ENCODE measurements at places on chromosomes 5 and 9. TPM values are rescaled to one million over a fixed set of nuclear protein-coding genes. Genes with fewer than 3 reads are reported as not detected.

Gene PDE6A
- not detected for total RNA-seq

DNA sequence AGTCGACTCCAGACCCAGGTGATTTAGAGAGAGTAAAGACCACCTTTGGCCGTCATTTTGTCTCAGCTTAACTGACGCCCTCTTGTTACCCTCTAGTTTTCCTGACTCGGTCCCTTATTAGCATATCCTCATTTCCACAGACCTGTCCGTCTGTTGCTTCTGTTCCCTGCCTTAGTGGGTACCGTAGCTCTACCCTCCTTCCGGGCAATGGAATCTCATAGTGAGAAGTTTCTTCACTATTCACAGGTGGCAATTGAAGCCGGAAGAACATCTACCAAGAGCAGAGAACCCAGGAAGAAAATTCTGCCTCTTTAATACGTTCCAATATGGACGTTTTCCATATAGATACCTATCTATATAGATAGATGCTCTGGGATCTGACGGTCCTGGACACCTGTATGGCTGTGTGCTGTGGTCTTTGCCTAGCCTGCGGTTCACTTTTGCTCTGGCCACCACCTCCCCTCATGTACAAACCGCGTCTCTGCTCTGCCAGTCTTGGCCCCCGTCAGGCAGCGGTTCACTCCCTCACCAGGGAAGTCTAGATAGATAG is 652 bp upstream of the TMEM161B start:
- H3K27ac ChIP-seq: peak overlapping the region; percentile 27
- no peaks in the 10 kb centered on the region for H3K27me3 ChIP-seq
- H3K36me3 ChIP-seq: peaks cover 22% of the 10 kb centered on the region
- H3K4me1 ChIP-seq: peaks cover 33% of the 10 kb centered on the region
- H3K4me3 ChIP-seq: peak overlapping the region; percentile 96
- peak; percentile 25 for DNase-seq

Gene SAXO1
- total RNA-seq: not detected

DNA sequence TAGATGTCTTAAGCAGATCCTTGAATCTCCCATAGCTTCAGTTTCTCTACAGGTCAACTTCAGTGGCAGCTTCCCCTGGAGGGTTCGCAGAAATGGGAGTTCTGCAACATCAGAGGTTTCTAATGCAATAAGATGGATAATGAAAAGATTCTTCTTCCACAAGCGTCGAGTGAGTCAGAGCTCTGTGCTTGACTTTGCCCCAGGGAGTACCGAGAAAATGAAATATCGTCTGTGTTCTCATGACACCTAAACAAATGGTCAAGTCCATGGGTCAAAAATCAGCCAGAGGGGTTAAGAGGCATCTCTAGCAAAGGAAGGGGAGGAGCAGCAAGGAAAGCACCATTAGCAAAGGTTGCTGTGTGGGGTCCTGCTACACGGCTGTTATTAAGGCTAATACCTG is 3.2 kb upstream of the ADRA1B start:
- peak overlapping the region; percentile 37 for H3K27ac ChIP-seq
- H3K36me3 ChIP-seq: no peaks in the 10 kb centered on the region
- DNase-seq: peak; percentile 62
- no peak overlapping the region for H3K4me3 ChIP-seq
- H3K4me1 ChIP-seq: peaks cover 38% of the 10 kb centered on the region

GRCh38 chr5:113202287-113202686 is 225.7 kb downstream of the DCP2 start:
- no peak overlapping the region for H3K27ac ChIP-seq
- no peak overlapping the region for H3K4me3 ChIP-seq
- H3K27me3 ChIP-seq: peaks cover 8% of the 10 kb centered on the region
- no peaks in the 10 kb centered on the region for H3K36me3 ChIP-seq

GRCh38 chr5:179128976-179129375 is 68.8 kb downstream of the ZNF354C start:
- H3K36me3 ChIP-seq: no peaks in the 10 kb centered on the region
- H3K27me3 ChIP-seq: no peaks in the 10 kb centered on the region
- DNase-seq: no peak
- H3K4me3 ChIP-seq: no peak overlapping the region
- H3K27ac ChIP-seq: no peak overlapping the region

GRCh38 chr9:128393145-128393775 is 22.1 kb downstream of the URM1 start:
- H3K27ac ChIP-seq: no peak overlapping the region
- H3K4me1 ChIP-seq: no peaks in the 10 kb centered on the region
- no peak for DNase-seq
- H3K4me3 ChIP-seq: no peak overlapping the region
- H3K36me3 ChIP-seq: no peaks in the 10 kb centered on the region

GRCh38 chr9:121558473-121558872 is 58.8 kb upstream of the GGTA1 start:
- H3K27me3 ChIP-seq: no peaks in the 10 kb centered on the region
- H3K27ac ChIP-seq: peak overlapping the region; percentile 95
- DNase-seq: no peak

GRCh38 chr5:123088031-123088805 is 823 bp upstream of the PRDM6 start:
- DNase-seq: no peak
- peaks cover 71% of the 10 kb centered on the region for H3K27me3 ChIP-seq
- H3K4me3 ChIP-seq: no peak overlapping the region
- no peak overlapping the region for H3K27ac ChIP-seq
- no peaks in the 10 kb centered on the region for H3K36me3 ChIP-seq

DNA sequence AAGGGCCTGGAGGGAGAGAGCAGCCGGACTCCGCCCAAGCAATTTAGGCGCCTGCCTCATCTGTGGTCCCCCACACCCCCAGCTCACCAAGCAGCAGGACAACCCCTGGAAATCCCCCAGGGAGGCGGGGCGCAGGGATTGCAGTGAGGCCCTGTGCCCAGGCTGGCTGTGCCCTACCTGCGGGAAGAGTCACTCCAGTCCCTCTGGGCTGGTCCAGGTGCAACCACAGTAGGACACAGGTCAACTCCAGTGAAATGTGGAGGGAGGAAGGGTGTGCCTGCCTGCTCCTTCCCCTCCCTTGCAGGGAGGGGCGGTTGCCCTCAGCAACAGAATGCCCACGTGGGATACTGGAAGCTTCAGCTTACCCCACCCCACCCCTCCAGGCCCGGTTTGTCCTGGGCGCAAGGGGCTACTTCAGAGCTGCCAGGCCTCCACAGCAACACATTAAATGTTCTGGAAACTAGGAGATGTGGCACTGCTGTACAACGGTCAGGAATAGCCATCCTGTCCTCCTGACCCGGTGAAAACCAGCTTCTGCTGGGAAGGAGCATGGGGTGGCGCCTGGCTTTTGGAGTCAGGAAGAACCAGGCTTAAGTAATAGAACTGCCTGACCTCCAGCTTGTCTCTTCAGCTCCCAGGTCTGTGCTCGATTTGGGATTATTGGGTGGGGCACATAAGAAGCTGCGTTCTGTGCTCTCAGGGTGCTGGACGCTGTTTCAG is 22.5 kb downstream of the ABO start:
- DNase-seq: peak; percentile 59
- H3K36me3 ChIP-seq: no peaks in the 10 kb centered on the region
- H3K27me3 ChIP-seq: no peaks in the 10 kb centered on the region
- peaks cover 31% of the 10 kb centered on the region for H3K4me1 ChIP-seq

DNA sequence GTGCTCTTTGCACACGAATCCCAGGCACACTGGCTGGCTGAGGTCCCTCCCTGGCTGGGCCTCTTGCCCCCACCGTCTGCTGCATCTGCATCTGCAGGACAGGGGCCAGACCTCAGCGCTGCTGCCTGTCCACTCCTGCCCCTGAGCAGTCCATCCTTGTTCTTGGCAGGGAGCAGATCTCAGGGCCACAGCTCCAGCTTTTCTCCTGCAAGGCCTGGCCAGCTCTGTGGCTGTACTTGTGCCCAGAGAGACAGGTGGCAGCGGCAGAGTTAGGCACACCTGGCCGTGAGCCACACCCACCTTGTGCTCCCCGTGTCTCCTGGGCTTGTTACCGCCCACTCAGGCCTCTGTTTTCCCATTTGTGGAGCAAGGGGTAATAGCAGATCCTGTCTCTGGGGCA is 13.9 kb downstream of the NEK6 start:
- H3K4me1 ChIP-seq: peaks cover 14% of the 10 kb centered on the region
- H3K36me3 ChIP-seq: no peaks in the 10 kb centered on the region
- H3K27ac ChIP-seq: no peak overlapping the region
- no peak overlapping the region for H3K4me3 ChIP-seq
- DNase-seq: no peak

- H3K4me3 ChIP-seq: no peak overlapping the region
- no peaks in the 10 kb centered on the region for H3K36me3 ChIP-seq
- DNase-seq: no peak
- H3K4me1 ChIP-seq: peaks cover 12% of the 10 kb centered on the region
- H3K27me3 ChIP-seq: peaks cover 16% of the 10 kb centered on the region
- no peak overlapping the region for H3K27ac ChIP-seq
Observed at GRCh38 chr5:148465381-148466235, 81.8 kb downstream of the FBXO38 start.

Gene HTR1A
- not detected for total RNA-seq

- no peaks in the 10 kb centered on the region for H3K27me3 ChIP-seq
- H3K27ac ChIP-seq: no peak overlapping the region
- H3K4me1 ChIP-seq: 0 out of 2 replicates have a peak, but pooled peaks cover 6% of the 10 kb centered on the region
- DNase-seq: no peak
- H3K4me3 ChIP-seq: no peak overlapping the region
Observed at GRCh38 chr9:27442464-27442863, 81.6 kb upstream of the IFNK start.

- no peak overlapping the region for H3K4me3 ChIP-seq
- peak; percentile 88 for DNase-seq
- no peaks in the 10 kb centered on the region for H3K36me3 ChIP-seq
- peaks cover 39% of the 10 kb centered on the region for H3K4me1 ChIP-seq
- H3K27ac ChIP-seq: peak overlapping the region; percentile 60
Observed at GRCh38 chr9:98142182-98142907, 23.3 kb upstream of the TRIM14 start.

DNA sequence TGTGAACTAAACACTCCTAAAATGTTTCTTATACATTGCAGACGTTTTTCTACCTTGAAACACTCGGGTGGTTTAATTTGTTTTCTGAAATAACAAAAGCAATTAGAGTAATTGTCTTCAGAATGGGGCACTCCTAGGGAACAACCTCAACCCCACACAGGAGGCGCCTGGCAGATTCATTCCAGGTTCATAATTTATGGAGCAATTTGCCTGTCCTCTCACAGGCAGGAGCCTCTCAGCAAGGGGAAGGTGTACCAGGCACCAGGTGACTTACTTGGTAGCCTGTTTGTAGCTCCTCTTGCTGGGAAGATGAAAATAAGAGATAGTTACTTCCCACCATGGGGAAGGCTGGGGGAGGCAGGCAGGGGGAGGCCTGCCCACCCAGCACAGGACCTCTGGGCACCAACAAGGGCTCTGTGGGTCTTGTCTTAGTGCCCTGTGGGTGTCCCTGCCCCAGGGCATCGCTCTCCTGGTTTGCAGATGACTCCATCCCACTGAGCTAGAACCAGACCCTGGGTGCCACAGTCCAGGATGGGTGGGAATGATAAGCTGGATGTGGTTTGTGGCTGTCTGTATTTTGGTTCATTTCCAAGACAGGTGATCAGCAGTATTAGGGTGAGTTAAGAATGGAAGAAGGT is 144.4 kb downstream of the FSTL4 start:
- H3K27me3 ChIP-seq: no peaks in the 10 kb centered on the region
- H3K4me3 ChIP-seq: no peak overlapping the region
- no peaks in the 10 kb centered on the region for H3K36me3 ChIP-seq
- no peaks in the 10 kb centered on the region for H3K4me1 ChIP-seq
- DNase-seq: no peak

- no peaks in the 10 kb centered on the region for H3K36me3 ChIP-seq
- peak overlapping the region; percentile 89 for H3K4me3 ChIP-seq
- H3K4me1 ChIP-seq: peaks cover 55% of the 10 kb centered on the region
- H3K27ac ChIP-seq: peak overlapping the region; percentile 64
- peak; percentile 54 for DNase-seq
Observed at GRCh38 chr9:16869131-16869881, 1.2 kb downstream of the BNC2 start.

- no peak for DNase-seq
- peaks cover 11% of the 10 kb centered on the region for H3K27me3 ChIP-seq
Observed at GRCh38 chr9:71308454-71308853, 187.0 kb upstream of the TRPM3 start.

Gene KCNV2
- total RNA-seq: not detected

GRCh38 chr5:36722900-36723299 is 116.5 kb downstream of the SLC1A3 start:
- H3K27me3 ChIP-seq: peaks cover 15% of the 10 kb centered on the region
- H3K27ac ChIP-seq: no peak overlapping the region
- peak; percentile 20 for DNase-seq
- no peak overlapping the region for H3K4me3 ChIP-seq
- no peaks in the 10 kb centered on the region for H3K36me3 ChIP-seq

DNA sequence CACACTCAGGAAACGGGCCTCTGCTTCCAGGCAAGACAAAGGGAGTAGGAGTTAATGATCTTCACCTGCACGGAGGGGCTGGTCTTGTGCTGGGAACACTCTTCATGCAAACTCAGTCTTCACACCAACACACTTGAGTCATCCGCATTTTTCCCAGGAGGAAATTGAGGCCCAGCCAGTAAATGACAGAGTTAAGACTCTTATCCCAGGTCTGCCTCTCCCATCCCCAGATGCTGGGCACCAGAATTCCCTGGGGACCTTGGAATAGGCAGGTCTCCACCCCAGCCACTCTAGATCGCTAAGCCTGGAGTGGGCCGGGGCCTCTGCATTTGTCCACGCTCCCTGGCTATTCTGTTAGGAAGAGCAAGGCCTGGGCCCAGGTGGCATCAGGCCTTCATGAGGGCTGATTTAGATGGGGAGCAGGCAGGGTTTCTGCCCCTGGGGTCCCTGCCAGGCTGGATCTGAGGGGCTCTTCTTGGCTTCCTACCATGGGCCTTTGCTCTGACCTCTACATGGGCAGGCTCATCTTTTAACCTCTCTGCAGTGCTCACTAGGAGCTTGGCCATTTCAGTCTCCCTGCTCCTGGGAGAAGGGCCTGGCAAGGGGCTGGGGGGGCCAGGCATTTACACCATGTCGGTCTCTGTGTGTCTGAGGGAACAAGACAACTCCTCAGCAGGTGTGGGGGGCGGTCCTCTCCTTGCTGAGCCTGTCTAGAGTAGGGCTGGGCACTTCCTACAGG is 77.3 kb downstream of the AMBP start:
- no peaks in the 10 kb centered on the region for H3K4me1 ChIP-seq
- H3K27ac ChIP-seq: no peak overlapping the region
- H3K27me3 ChIP-seq: no peaks in the 10 kb centered on the region

Gene NDUFS6
- 104 TPM for total RNA-seq

Gene PRDM9
- 0.12 TPM for total RNA-seq

- H3K4me1 ChIP-seq: no peaks in the 10 kb centered on the region
- no peaks in the 10 kb centered on the region for H3K27me3 ChIP-seq
- DNase-seq: no peak
- no peak overlapping the region for H3K27ac ChIP-seq
- H3K36me3 ChIP-seq: no peaks in the 10 kb centered on the region
Observed at GRCh38 chr9:108762348-108763055, 93.3 kb downstream of the ACTL7B start.

Gene GRM6
- not detected for total RNA-seq

Gene PRLR
- total RNA-seq: 0.40 TPM

Gene PKD2L2
- not detected for total RNA-seq
